ENCODE measurements at places on chromosomes 16 and 17. TPM values are rescaled to one million over a fixed set of nuclear protein-coding genes. Genes with fewer than 3 reads are reported as not detected.

Gene SPECC1
- 2.6 TPM for polyA plus RNA-seq

Gene HOXB13
- not detected for polyA plus RNA-seq

Gene C17orf78
- not detected for polyA plus RNA-seq

Gene SEPTIN12
- not detected for polyA plus RNA-seq

Gene CCDC144A
- not detected for polyA plus RNA-seq

- no peak overlapping the region for H3K27ac ChIP-seq
- no peaks in the 10 kb centered on the region for H3K27me3 ChIP-seq
- no peak for DNase-seq
- no peaks in the 10 kb centered on the region for H3K36me3 ChIP-seq
- H3K4me3 ChIP-seq = no peak overlapping the region
Measured at GRCh38 chr16:10849736-10850477, 27.1 kb upstream of the CIITA start.

- DNase-seq = peak; percentile 79
- no peaks in the 10 kb centered on the region for H3K27me3 ChIP-seq
- peaks cover 81% of the 10 kb centered on the region for H3K4me1 ChIP-seq
- peak overlapping the region; percentile 98 for H3K27ac ChIP-seq
Measured at GRCh38 chr17:78133971-78134898, 3.7 kb downstream of the TMC8 start.

GRCh38 chr17:56393156-56393555 lies 200.3 kb upstream of the NOG start:
- H3K27ac ChIP-seq = no peak overlapping the region
- no peaks in the 10 kb centered on the region for H3K36me3 ChIP-seq
- no peaks in the 10 kb centered on the region for H3K27me3 ChIP-seq
- no peak for DNase-seq
- no peak overlapping the region for H3K4me3 ChIP-seq
- no peaks in the 10 kb centered on the region for H3K4me1 ChIP-seq

DNA sequence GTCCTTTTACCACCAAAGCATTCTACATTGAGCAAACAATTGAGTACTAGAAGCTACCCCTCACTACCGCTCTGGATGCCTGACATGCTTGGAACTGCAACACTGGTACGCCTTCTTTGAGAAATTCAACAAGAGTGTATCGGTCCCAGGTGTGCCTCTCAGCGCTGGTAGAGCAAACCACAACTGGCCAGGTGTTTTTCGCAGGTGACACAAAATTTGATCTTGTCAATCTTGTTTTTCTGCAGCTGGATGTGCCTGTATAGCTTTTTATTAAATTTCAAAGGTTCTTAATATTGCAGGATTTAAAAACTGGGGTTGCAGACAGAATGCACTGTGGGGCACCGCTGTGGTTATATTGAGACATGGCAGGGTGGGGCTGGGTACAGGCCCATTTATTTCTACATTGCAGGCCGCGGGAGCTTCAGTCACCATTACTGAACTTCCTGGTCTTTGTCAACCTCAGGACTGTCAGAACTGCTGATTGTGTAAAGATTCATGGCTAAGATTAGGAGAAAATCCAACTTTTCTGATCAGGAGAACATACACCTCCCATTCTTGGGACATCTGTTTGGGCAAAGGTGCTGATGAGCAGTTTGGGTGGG lies 4.5 kb upstream of the SNX20 start:
- no peaks in the 10 kb centered on the region for H3K36me3 ChIP-seq
- H3K27me3 ChIP-seq = no peaks in the 10 kb centered on the region
- H3K4me3 ChIP-seq = peak overlapping the region; percentile 1
- DNase-seq = no peak
- peak overlapping the region; percentile 97 for H3K27ac ChIP-seq

DNA sequence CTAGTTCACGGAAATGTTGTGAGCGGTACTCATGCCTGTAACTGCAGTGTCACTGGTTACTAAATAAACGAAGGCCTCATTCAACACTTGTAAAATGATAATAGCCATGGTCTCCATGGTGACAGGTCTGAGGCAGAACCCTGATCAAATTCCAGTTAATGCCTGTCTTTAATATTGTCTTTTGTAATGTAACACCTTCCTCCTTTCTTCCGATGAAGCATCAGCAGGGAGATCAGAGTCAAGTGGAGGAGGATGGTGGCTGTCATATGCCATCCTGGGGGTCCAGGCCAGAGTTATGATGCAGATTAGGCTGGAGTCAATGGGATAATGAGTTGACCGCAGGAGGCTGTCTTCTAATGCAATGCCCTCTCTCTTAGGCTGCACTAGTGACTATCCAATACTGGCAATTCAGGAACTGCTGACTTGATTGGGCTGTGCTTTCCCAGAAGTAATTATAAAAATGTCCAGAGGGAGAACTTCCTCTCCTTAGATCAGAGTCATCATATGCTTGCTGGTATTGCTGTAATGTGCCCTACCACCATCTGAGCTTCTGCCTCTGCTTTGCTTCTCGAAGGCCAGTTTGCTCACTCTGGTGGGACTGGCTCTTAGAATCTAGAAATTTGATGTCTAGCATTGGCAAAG lies 419.1 kb downstream of the CA10 start:
- no peaks in the 10 kb centered on the region for H3K27me3 ChIP-seq
- no peaks in the 10 kb centered on the region for H3K4me1 ChIP-seq
- H3K36me3 ChIP-seq = no peaks in the 10 kb centered on the region
- no peak for DNase-seq

DNA sequence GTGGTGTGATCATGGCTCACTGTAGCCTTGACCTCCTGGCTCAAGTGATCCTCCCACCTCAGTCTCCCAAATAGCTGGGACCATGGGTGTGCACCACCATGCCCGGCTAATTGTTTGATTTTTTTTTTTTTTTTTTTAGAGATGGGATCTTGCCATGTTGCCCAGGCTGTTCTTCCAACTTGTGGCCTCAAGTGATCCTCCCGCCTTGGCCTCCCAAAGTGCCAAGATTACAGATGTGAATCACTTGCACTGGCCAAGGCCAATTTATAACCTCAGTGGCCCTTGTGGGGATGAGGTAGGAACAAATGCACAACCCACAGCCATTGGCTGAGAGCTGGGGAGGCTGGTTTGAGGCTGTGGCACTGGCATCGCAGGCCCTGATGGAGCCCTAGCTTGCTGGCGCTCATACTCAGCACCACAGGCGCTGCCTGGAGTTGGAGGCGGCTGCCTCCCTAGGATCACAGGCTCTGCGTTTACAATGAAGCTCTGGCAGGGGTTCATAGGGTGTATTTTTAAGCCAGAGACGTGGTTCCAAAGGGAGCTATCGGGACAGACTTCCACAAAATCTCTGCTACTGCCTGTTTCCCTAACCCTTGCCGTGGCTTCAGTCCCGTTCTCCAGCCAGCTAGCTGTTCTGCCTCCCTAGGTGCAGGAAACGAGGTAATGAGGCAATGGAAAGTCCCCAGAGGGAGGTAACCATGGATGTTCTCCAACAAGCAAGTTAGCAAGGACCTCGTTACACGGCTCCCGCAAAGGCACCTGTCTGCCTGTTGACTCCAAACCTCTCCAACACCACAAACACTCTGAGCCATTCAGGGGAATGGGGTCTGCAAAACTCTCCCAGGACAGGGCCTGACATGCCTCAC lies 2.9 kb downstream of the ABCA3 start:
- no peak for DNase-seq
- peaks cover 36% of the 10 kb centered on the region for H3K27me3 ChIP-seq
- peaks cover 10% of the 10 kb centered on the region for H3K4me1 ChIP-seq
- no peak overlapping the region for H3K27ac ChIP-seq

DNA sequence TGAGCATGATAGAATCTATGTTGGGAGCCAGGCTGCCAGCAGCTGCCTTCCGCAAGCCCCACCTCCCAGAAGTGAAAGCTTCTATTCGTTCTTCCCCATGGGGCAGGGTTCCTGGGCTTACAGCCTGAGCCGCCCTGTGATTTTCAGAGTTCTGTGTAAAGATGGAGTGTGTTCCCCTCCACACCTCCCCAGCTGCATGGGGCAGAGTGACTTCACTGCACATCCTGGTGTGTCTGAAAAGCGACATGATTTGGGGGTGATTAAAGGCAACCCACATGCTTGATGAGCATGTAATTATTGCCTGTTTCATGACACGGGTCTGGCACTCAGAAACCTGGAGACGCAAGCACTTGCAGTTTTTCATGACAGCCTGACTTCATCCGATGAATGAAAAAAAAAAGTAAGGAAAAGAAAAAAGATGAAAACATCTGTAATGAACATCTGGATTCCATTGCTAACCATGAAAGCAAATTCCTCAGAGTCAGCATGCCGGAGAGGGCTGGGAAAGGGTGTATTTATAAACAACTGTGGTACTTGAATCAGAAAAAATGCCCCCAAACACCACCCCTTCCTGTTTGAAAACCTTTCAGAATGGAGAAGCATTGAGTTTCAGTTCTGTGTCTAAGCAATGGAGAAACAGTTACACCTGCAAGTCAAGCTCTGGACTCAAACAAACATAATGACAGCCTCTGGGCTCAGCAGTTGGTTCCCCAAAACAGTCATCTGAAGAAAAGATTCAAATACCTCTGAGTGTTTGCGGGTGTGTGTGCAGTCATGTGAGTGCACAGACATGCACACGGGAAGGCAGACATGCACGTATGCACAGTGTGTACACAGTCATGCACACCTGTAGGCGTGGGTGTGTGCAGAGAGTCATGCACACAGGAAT lies 266.0 kb downstream of the ENGASE start:
- peak overlapping the region; percentile 98 for H3K27ac ChIP-seq
- peak; percentile 81 for DNase-seq
- peaks cover 55% of the 10 kb centered on the region for H3K4me1 ChIP-seq
- peaks cover 3% of the 10 kb centered on the region for H3K27me3 ChIP-seq

- peaks cover 19% of the 10 kb centered on the region for H3K27me3 ChIP-seq
- H3K4me1 ChIP-seq = no peaks in the 10 kb centered on the region
- no peak overlapping the region for H3K27ac ChIP-seq
- DNase-seq = no peak
- no peaks in the 10 kb centered on the region for H3K36me3 ChIP-seq
Measured at GRCh38 chr16:29943846-29944799, 17.8 kb upstream of the TMEM219 start.

- H3K4me1 ChIP-seq = peaks cover 42% of the 10 kb centered on the region
- peaks cover 13% of the 10 kb centered on the region for H3K36me3 ChIP-seq
- no peak for DNase-seq
- peak overlapping the region; percentile 82 for H3K27ac ChIP-seq
- H3K4me3 ChIP-seq = no peak overlapping the region
- H3K27me3 ChIP-seq = no peaks in the 10 kb centered on the region
Measured at GRCh38 chr17:27547301-27547683, 83.7 kb upstream of the LGALS9 start.

DNA sequence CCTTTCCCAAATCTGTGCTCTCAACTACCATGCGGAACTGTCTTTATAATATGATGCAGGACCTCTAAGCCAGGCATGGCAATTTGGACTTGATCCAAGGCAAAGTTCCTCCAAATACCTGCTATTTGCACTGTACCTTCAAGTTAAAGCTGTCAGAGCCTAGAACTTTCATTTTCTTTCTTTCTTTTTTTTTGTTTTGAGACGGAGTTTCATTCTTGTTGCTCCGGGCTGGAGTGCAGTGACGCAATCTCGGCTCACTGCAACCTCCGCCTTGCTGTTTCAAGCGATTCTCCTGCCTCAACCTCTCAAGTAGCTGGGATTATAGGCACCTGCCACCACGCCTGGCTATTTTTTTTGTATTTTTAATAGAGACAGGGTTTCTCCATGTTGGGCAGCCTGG lies 51.7 kb downstream of the ARHGAP27 start:
- no peaks in the 10 kb centered on the region for H3K36me3 ChIP-seq
- H3K4me3 ChIP-seq = no peak overlapping the region
- peak overlapping the region; percentile 13 for H3K27ac ChIP-seq
- H3K4me1 ChIP-seq = peaks cover 26% of the 10 kb centered on the region
- peaks cover 31% of the 10 kb centered on the region for H3K27me3 ChIP-seq
- DNase-seq = no peak

GRCh38 chr16:2009164-2009711 lies 383 bp downstream of the ZNF598 start:
- no peak for DNase-seq
- H3K4me3 ChIP-seq = peak overlapping the region; percentile 83
- H3K4me1 ChIP-seq = peaks cover 38% of the 10 kb centered on the region
- H3K36me3 ChIP-seq = no peaks in the 10 kb centered on the region
- H3K27me3 ChIP-seq = no peaks in the 10 kb centered on the region

DNA sequence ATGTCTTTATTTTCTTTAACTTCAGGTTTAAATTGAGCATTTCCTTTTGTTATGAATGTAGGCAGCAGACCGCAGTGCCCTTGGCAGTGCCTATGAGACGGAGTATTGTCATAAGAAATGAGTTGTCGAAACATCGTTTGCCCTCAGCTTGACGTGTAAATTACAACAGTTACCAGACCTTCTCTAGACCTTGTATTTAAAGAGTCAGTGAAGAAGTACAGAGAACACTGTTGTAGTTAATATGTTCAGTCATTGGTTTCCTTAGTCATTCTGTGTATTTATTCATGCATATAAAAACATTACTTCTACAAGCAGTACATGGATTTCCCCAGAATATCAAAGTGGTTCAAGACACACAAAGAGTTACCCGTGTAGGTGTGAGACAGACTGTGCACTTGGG lies 19.0 kb downstream of the IRF8 start:
- H3K36me3 ChIP-seq = peaks cover 40% of the 10 kb centered on the region
- no peaks in the 10 kb centered on the region for H3K27me3 ChIP-seq
- no peak for DNase-seq

- H3K4me3 ChIP-seq = no peak overlapping the region
- peaks cover 7% of the 10 kb centered on the region for H3K4me1 ChIP-seq
- no peak for DNase-seq
- H3K27ac ChIP-seq = no peak overlapping the region
- H3K36me3 ChIP-seq = peaks cover 16% of the 10 kb centered on the region
Measured at GRCh38 chr17:40945414-40945813, 8.0 kb upstream of the KRT23 start.

GRCh38 chr17:57938061-57938502 lies 17.1 kb downstream of the CUEDC1 start:
- H3K27ac ChIP-seq = no peak overlapping the region
- H3K27me3 ChIP-seq = peaks cover 38% of the 10 kb centered on the region
- H3K4me3 ChIP-seq = no peak overlapping the region
- H3K4me1 ChIP-seq = peaks cover 22% of the 10 kb centered on the region

DNA sequence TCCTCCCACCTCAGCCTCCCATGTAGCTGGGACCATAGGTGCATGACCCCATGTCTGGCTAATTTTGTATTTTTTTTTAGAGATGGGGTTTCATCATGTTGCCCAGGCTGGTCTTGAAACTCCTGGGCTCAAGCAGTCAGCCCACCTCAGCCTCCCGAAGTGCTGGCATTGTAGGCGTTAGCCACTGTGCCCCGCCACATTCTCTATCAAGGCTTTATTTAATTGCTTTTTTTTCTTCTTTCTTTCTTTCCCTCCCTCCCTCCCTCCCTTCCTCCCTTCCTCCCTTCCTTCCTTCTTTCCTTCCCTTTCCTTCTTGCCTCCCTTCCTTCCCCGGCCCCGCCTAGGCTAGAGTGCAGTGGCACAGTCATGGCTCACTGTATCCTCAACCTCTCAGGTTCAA lies 23.7 kb downstream of the RSPRY1 start:
- H3K4me3 ChIP-seq = no peak overlapping the region
- no peak for DNase-seq
- H3K36me3 ChIP-seq = peaks cover 25% of the 10 kb centered on the region
- no peaks in the 10 kb centered on the region for H3K27me3 ChIP-seq

GRCh38 chr17:42653179-42654124 lies 5.6 kb upstream of the TUBG2 start:
- no peak overlapping the region for H3K4me3 ChIP-seq
- no peaks in the 10 kb centered on the region for H3K36me3 ChIP-seq
- peaks cover 77% of the 10 kb centered on the region for H3K27me3 ChIP-seq
- DNase-seq = no peak

- no peak overlapping the region for H3K27ac ChIP-seq
- no peak overlapping the region for H3K4me3 ChIP-seq
- no peak for DNase-seq
- H3K4me1 ChIP-seq = peaks cover 10% of the 10 kb centered on the region
- peaks cover 7% of the 10 kb centered on the region for H3K27me3 ChIP-seq
Measured at GRCh38 chr16:56300891-56301850, 109.9 kb downstream of the GNAO1 start.

GRCh38 chr16:11315510-11315909 lies 29.7 kb upstream of the RMI2 start:
- H3K4me3 ChIP-seq = no peak overlapping the region
- no peaks in the 10 kb centered on the region for H3K27me3 ChIP-seq
- H3K27ac ChIP-seq = no peak overlapping the region
- no peaks in the 10 kb centered on the region for H3K36me3 ChIP-seq
- no peak for DNase-seq

All from naive B cell (primary cell).